ENCODE measurements at places on chromosomes 4 and X. TPM values are rescaled to one million over a fixed set of nuclear protein-coding genes. Genes with fewer than 3 reads are reported as not detected.

Gene GALNT7
- total RNA-seq, result 14.7 TPM

Gene MOSPD2
- 6.9 TPM for total RNA-seq

Gene SERTM2
- not detected for total RNA-seq

Gene BEX5
- total RNA-seq, result not detected

Gene ARHGEF38
- not detected for total RNA-seq

Gene GUCY1B1
- 1.4 TPM for total RNA-seq

Gene SLC6A14
- not detected for total RNA-seq

Gene USP27X
- total RNA-seq, result 2.2 TPM

Gene MAGEB2
- total RNA-seq, result not detected

Gene INTU
- total RNA-seq, result 1.3 TPM

Gene ETDB
- total RNA-seq, result not detected

Gene MSMO1
- total RNA-seq, result 93.7 TPM

Gene C1QTNF7
- not detected for total RNA-seq

Gene ZNF185
- 9.2 TPM for total RNA-seq

Gene HELT
- total RNA-seq, result not detected

Gene XIAP
- 49.2 TPM for total RNA-seq

Gene CD99
- 195 TPM for total RNA-seq

Gene UNC5C
- under 0.01 TPM for total RNA-seq

Gene TMEM154
- 2.0 TPM for total RNA-seq

Gene SPINK2
- total RNA-seq, result not detected

Gene CDS1
- not detected for total RNA-seq

Gene TRIML1
- total RNA-seq, result not detected

Gene MID2
- 38.6 TPM for total RNA-seq

Gene MAGEA8
- not detected for total RNA-seq

Gene MUC7
- total RNA-seq, result not detected

Gene FANCB
- 1.8 TPM for total RNA-seq

Gene SLC10A6
- 0.79 TPM for total RNA-seq

Gene CISD2
- total RNA-seq, result 47.4 TPM

Gene CT47B1
- total RNA-seq, result not detected

Gene CUL4B
- 30.8 TPM for total RNA-seq

Gene PNMA5
- total RNA-seq, result not detected

Gene PRSS12
- total RNA-seq, result 7.2 TPM

Gene PNMA6A
- 1.1 TPM for total RNA-seq

Gene SPP1
- not detected for total RNA-seq

Gene F11
- not detected for total RNA-seq

Gene BDH2
- total RNA-seq, result 18.1 TPM

Gene ITIH6
- not detected for total RNA-seq

Gene RNF128
- total RNA-seq, result under 0.01 TPM

Gene CT45A3
- not detected for total RNA-seq

Gene ZRSR2
- 2.2 TPM for total RNA-seq

All from lung microvascular endothelial cell (primary cell).